Astrocyte of the spinal cord (primary cell): ENCODE measurements at places on chromosomes 2 and 18.
A peak's percentile ranks its signal among the peaks of the same experiment; 100 is the strongest.

GRCh38 chr18:78376046-78376445, 603.6 kb upstream of the SALL3 start:
- DNase-seq, result no peak

DNA sequence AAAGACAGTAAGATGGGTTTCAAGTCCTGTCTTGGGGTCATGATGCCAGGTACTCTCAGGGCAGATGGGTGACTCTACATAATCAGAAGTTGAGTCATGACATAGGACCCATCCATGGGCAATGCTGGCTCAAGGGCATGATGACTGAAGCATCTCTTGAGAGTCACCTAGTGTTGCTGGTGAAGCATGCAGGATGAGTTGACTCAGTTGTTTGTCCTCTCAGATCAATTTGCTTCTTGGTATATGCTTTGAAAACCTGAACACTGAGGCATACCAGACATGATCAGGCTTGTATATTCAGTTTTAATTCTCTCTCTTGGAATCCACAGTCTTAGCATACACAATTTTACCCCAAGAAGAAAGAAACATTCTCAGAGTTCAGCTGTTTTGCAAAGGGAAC, 658.9 kb upstream of the NXPH2 start:
- no peak for DNase-seq

GRCh38 chr2:128366713-128367511, 48.2 kb upstream of the HS6ST1 start:
- DNase-seq, result no peak

DNA sequence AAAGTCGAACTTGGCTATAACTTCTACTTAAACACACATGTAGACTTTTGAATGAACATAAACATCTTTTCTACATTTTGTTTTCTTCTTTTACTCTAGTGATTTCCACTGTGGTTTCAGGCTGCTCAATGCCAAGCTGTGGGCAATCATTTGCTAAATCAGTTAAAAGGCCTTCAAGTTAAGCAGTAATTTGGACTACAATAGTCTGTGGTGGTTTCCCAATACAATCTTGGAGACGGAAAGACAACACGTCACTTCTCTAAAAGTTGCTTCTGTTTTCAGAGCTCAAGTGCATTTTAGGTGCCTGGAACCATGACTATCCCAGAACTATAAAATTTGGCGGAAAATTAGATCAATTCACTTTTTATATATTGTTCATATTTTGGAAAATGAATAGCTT, 69.4 kb downstream of the TXNL1 start:
- DNase-seq, result no peak

DNA sequence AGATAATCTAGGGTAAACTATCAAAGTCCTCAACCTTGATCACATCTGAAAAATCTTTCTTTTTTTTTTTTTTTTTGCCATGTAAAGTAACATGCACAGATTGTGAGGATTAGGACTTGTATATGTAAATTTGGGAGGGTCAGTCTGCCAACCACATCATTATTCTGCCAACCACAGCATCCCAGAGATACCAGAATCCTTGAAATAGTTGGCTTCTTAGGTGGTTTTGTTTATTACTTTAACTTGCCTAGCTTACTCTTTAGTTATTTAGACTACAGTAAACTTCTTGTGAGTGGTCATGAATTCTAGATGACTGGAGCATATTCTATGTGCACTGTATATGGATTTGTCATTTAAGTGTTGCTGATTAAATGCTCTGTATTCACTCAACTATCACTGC, 242.1 kb upstream of the RBMS1 start:
- no peak for DNase-seq

GRCh38 chr2:16381511-16381910, 284.1 kb downstream of the CYRIA start:
- no peak for DNase-seq

DNA sequence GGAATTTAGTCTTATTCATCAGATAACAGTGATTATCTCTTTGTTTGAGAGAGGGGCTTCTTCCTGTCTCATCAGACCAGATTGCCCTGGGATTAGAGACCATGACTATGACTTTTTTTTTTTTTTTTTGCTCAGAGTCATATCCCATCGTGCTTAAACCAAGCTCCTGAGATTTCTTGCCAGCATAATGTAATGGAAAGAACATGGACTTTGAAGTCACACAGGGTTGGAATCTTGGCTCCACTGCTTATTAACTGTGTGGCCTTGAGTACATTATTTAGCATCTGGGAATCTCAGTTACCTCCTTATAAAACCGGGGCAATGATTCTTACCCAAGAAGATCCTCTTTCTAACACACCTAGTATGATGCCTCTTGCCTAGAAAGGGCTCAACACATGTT, 268.3 kb downstream of the DYSF start:
- no peak for DNase-seq

DNA sequence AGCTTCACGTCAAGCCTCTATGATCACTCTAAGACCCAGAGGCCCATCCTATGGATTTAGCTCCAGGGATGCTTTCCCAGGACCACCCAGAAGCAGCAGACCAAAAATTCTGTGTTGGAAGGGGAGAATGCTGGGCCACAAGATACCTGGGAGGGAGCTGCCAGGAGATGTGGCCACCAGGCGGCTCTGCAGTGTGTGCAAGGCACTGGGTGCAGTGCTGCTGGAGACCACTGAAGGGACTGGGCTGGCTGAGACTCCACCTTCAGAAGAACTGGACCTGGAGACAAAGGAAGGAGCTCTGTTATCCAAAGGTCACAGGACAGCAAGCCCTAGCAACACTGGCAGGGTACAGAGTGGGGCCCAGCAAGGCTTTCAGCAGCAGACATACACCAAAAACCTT, 34.0 kb downstream of the KANSL3 start:
- no peak for DNase-seq

GRCh38 chr2:47309472-47309951, 93.4 kb upstream of the MSH2 start:
- DNase-seq, result no peak

- no peak for DNase-seq
These were observed 1610.8 kb downstream of the SUCLG1 start for GRCh38 chr2:82848285-82848684.

- DNase-seq, result peak; percentile 94
These were observed 137.3 kb upstream of the PID1 start for GRCh38 chr2:229408356-229408755.

DNA sequence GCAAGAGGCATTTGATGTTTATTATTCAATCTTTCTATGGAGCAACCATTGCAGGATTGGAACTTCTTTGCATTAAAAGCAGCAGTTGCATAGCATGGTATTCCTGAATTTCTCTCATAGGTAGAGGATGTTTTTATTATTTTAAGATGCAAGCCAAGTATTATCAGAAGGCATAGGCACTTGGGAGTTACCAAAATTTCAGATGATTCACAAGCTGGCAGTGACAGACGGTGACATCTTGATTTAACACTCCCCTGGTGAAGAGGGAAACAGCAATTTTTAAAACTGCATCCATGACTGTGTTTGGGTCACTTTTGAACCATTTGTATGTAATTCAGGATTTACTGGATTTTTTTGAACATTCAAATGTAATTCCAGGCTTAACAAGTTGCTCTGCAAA, 654.3 kb downstream of the SLC4A3 start:
- DNase-seq, result no peak

- DNase-seq, result no peak
These were observed 3.4 kb upstream of the FAM161A start for GRCh38 chr2:61857224-61857623.

DNA sequence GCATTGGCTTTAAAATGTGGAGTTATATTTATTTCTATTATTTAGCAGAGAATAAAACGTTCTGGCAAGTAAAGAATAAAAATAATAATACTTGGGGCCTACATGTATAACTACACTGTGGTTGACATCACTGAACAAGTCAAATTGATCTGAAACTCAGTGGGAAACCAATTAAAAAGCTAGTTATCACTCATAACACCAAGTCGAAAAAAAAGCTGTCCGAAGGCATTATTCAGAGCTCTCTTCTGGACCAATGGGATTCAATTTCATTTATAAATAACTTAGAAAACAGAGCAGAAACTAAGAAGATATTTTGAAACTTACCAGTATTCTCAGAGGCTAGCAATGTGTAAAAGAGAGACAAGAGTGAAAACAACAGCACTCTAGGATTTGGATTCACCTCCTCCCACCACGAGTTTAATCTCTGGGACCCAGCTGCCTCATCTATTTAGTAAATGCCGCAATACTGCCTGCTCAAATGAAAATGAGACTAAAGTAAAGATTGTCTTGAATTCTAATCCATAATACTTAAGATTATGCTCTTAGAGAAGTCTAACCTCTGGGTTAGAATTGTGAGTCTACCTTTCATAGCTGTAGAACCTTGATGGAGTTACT, 128.4 kb downstream of the NBAS start:
- no peak for DNase-seq

DNA sequence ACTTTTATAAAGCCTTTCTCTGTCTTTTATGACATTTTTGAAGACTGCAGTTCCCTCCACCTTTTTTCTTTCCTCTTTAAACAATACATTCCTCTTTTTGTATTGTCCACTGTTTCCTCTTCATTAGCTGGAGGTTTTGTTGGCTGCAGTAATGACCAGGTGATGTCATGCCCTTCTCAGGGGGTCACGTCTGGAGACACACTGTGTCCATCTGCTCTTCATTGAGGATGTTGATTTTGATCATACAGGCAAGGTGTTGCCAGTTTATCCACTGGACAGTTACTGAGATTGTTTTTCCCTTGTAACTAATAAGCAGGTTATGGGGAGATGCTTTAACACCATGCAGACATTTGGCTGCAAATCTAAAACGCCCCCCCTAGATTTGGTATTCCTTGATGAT, 19.8 kb downstream of the ZNF407 start:
- DNase-seq, result no peak

- DNase-seq, result no peak
These were observed 22.1 kb downstream of the ACVR1C start for GRCh38 chr2:157606534-157606933.

- DNase-seq, result no peak
These were observed at the start of gene SLC4A3 for GRCh38 chr2:219627103-219628100. TSS of gene SLC4A3 (plus strand) at chr2:219627630. CDS start at chr2:219627993, 363 bp downstream.

DNA sequence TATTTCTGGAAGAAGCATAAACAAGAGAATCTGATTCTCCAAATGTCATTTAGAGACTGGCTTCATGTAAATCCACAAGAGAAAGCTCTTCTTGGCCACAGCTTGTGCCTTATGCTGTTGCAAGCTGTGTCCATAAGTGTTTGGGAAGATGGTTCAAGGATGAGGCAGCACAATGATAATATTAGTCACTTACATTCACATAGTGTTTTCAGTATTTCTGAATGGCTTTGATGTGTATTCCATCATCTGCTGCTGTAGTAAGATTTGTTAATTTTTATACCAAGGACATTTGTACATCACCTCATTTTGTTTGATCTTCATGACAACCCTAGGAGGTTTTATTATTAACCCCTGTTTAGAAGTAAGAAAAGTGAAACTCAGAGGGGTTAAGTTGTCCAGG, 29.9 kb downstream of the CREG2 start:
- no peak for DNase-seq

DNA sequence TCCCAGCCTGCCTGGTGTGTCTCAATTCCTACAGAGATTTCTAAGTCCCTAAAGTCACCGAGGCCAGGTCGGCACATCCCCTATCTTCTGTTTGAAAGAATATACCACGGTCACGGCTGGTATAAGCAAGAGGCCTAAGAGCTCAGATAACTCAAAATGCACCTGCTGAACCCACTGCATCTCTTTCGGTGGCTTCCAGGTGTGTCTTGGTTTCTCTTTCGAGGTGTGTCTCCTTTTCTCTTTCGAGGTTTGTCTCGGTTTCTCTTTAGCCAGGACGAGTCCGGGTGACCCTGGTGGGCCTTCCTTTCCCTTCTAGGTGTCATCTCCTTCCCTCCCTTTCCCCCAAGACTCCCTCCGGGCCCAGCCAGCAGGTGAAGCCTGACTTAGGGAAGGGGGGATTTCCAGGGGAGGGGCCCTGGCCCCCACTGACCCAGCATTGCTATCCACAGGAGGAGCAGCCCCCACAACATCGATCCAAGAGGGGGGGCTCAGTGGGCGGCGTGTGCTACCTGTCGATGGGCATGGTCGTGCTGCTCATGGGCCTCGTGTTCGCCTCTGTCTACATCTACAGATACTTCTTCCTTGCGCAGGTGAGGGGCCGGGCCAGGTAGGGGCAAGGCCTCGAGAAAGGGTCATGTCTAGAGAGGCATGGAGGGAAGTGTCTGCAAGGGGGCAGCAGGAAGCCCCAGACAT, 8.4 kb downstream of the ITM2C start:
- no peak for DNase-seq

DNA sequence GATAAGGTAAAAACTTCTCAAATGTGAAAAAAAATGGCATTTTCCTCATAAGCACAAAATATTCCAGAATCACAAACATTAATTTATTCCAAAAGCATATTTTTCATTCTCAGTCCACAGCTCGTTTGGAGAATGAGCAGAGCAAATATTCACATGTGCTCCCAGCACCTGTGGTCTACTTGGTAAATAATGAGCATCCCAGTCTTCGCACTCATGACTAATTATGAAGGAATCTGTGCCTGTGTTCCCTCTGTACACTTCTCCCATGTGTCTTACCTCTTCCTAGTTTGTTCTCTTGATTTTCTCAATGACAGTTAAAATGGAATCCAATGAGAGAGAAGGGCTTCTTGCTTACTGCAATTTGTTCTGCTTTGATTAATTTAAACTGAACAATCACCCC, 671.0 kb upstream of the SOX11 start:
- DNase-seq, result no peak

DNA sequence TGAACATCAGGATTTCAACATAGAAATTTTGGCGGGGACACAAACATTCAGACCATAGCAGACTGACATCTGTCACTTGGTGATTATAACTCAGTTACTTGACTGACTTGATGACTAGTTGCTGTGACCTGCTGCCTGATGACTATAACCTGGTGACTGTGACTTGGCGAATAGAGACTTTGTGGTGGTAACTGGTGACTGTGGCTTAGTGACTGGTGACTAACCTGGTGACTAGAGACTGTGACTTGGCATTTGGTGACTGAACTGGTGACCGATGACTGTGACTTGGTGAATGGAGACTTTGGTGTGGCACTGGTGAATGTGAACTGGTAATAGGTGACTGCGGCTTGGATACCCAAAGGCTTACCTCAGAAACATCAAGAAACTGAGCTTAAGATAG, 563.1 kb upstream of the FAM98A start:
- no peak for DNase-seq

GRCh38 chr18:12391487-12392165, 14.6 kb upstream of the AFG3L2 start:
- peak; percentile 65 for DNase-seq

GRCh38 chr18:50151926-50152325, 43.0 kb downstream of the MYO5B start:
- DNase-seq, result peak; percentile 13

GRCh38 chr18:48412339-48412929, 3.3 kb upstream of the ZBTB7C start:
- DNase-seq, result no peak

DNA sequence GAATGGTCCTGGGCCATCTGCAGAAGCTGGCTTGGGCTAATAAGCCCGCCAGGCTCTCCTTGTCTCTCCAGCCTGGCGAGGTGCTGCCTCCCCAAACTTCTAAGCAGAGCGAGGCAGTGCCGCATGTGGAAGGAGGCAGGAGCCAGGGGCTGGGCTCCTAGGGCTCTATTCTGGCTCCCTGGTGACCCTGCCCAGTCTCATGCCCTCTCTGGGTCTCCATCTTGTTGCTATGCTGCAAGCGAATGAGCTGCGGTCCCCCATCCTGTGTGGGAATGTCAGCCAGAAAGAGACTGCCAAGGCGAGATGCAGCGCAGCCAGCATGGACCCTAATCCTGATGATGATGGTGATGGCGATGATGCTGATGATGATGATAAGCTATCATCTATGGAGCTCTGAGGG, 48.7 kb downstream of the TNS1 start:
- no peak for DNase-seq

GRCh38 chr2:191013682-191013931, 364 bp downstream of the STAT1 start:
- no peak for DNase-seq
